ENCODE measurements at places on chromosomes 5 and 9.

GRCh38 chr5:10898514-10898913 lies 137.5 kb upstream of the DAP start:
- no peak overlapping the region for H3K4me3 ChIP-seq
- H3K27me3 ChIP-seq = peaks cover 9% of the 10 kb centered on the region
- H3K4me1 ChIP-seq = no peaks in the 10 kb centered on the region
- H3K27ac ChIP-seq = no peak overlapping the region

DNA sequence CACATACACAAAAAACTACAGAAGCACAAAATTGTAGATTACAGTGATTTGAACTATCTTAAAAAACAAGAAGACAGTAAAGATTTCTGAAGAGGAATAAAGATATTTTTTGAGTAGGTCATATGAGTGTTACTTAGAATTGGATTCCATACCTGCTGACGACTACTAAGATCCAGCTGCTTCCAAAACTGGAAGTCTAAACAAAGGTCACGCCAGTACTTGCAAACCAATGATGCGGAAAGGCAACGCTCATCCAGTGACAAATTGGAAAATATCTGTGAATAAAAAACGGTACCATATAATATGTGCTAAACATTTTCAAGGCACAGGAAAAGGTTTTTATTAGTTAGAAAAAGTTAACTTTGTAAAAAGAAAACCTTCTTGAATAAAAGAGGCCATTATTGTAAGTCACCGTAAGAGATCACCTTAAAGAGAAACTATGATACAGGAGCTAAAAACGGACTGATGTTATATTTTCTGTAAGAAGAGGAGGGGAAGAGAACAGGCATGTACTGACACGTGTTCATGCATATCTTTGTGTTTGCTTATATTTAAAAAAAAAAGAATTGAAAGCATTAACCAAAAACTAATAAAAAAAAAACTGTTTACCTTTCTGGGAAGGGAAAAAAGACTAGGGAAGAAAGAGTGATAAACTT lies 14.1 kb downstream of the FBXL17 start:
- H3K4me1 ChIP-seq = peaks cover 6% of the 10 kb centered on the region
- no peak overlapping the region for H3K4me3 ChIP-seq
- no peak overlapping the region for H3K27ac ChIP-seq
- H3K27me3 ChIP-seq = no peaks in the 10 kb centered on the region

GRCh38 chr5:60287174-60287771 lies 393.7 kb upstream of the PDE4D start:
- DNase-seq = no peak
- peaks cover 31% of the 10 kb centered on the region for H3K27me3 ChIP-seq
- no peaks in the 10 kb centered on the region for H3K36me3 ChIP-seq
- H3K4me1 ChIP-seq = peaks cover 13% of the 10 kb centered on the region
- no peak overlapping the region for H3K4me3 ChIP-seq

DNA sequence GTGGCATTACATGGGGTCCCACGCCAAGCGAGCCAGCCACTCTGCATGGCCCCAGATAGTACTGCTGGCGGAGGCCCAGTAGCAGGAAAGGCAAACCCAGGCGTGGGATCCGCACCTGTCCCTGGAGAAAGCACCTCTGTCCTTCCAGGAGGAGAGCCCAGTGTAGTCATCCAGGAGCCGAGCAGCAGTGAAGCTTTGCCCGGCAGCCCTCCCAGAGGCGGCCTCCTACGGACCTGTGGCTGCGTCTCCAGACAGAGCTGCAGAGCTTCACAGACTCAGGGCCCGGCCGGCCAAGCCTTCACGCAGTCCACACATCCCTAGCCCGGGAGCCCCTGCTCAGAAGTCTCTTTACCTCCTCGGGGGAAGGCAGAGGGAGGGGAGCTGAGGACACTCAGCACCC lies 100.8 kb upstream of the PPP1R26 start:
- no peaks in the 10 kb centered on the region for H3K27me3 ChIP-seq
- H3K36me3 ChIP-seq = no peaks in the 10 kb centered on the region
- H3K4me1 ChIP-seq = no peaks in the 10 kb centered on the region
- H3K27ac ChIP-seq = no peak overlapping the region

- peaks cover 13% of the 10 kb centered on the region for H3K36me3 ChIP-seq
- peak overlapping the region; percentile 95 for H3K27ac ChIP-seq
- H3K4me1 ChIP-seq = peaks cover 80% of the 10 kb centered on the region
- H3K27me3 ChIP-seq = no peaks in the 10 kb centered on the region
- peak overlapping the region; percentile 34 for H3K4me3 ChIP-seq
Measured at GRCh38 chr5:129960831-129961230, 56.6 kb downstream of the CHSY3 start.

- H3K27me3 ChIP-seq = peaks cover 60% of the 10 kb centered on the region
- H3K36me3 ChIP-seq = no peaks in the 10 kb centered on the region
- peaks cover 7% of the 10 kb centered on the region for H3K4me1 ChIP-seq
- no peak overlapping the region for H3K27ac ChIP-seq
Measured at GRCh38 chr9:92808726-92809451, 44.3 kb upstream of the BICD2 start.
